ENCODE measurements at places on chromosomes 16 and 17.

DNA sequence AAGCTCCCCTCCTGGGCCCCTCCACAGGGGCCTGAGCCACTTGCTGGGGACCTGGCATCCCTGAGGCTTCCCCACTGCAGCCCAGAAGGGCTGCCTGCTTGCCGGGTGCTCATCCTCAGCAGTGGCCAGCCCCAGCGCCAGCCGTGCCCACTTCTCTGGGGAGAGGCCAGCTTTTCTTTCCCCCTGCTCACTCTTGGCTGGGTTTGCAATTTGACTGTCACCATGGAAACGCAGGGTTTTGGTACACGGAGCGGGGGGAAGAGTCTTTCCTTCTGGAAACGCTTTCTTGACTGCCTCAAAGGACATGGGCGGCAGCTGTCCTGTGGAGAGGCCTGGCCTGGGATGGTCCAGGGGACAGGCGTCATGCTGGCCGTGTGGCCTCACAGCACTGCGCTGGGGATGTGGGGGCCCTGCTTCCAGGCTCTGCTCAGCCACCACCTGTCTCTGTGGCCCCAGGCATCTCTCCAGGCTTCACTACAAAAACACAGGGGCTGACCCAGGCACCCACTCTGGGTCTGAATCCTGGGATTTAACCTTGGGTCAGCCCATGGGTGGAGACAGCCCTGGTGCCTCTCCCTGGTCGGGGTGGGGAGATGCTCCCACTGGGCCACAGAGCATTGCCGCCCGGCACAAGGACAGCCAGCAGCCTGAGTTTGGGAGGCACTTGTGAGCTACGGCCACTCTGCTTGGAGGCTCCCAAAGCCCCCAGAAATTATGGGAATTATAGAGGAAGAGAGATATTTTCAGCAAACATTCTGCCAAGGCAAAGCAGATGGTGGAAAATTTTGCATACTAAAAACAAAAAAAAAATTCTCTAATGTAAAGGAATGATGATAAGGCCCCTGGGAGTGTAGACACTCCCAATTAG, 45.9 kb upstream of the DOC2B start:
- DNase-seq: no peak

DNA sequence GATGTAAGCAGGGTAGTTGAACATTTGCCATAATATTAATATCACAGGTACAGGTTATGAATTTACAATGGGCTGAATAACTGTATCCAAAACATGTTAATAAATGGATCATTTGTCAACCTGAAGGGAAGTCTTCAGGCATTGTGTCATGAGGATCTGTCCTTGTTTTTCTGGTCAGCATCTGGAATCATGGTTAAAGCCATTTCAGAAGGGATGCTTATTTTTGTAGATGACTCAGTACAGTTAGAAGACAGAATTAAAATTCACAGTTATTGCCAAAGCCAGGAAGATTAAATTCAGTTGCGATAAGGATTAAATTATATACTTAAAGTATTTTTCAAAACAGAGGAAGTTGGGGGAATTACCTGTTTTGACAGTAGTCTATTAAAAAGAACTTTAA, 8.0 kb downstream of the PSMD11 start:
- no peak for DNase-seq

GRCh38 chr16:88339930-88340754, 42.6 kb upstream of the ZNF469 start:
- DNase-seq: no peak

- no peak for DNase-seq
Observed at GRCh38 chr17:38713456-38714075, 8.5 kb downstream of the MLLT6 start.

GRCh38 chr17:48542114-48542656, 2.7 kb downstream of the HOXB2 start:
- DNase-seq: peak; percentile 35

DNA sequence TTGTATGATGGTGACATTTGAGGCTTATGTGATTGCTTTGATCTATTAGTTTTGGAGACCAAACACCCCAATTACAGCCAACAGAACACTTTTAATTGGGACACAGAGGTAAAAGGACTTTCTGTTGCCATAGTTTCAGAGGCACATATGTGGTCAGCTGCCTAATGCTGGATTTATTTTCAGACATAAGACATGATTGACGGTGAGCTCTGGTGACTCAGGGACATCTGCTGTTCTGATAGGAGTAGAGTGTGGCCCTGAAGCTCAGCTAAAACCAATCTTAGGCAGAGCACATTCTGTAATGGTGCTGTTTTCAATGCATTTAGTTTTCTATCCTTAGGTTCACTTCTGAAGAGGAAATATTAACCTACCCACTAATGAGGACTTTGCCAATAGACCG, 247.1 kb downstream of the UTP18 start:
- peak; percentile 83 for DNase-seq

GRCh38 chr17:77723071-77723908, 235.2 kb upstream of the TNRC6C start:
- peak; percentile 42 for DNase-seq

GRCh38 chr17:62172492-62173291, 107.6 kb upstream of the MED13 start:
- DNase-seq: no peak

Measured in NCI-H2081 (cell line).